ENCODE measurements at places on chromosomes 7 and 10.

- no peak for DNase-seq
Measured at GRCh38 chr10:61028861-61029361, 84.9 kb upstream of the RHOBTB1 start.

DNA sequence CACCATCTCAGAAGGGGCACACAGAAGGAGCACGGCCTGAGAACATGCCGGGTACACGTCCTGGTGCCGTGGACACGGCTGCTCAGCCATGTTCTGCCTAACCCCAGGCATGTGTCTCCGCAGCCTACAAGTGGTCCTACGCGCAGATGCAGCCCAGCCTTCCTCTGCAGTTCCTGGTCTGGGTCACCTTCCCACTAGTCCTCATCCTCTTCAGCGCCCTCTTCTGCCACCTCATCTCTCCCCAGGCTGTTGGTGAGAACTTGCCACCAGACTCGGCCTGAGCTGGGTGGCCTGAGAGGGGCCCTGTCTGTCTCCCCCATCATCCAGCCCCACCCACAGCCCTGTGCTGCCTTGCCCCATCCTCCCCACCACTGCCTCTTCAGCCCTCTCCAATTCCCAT is 5.3 kb downstream of the CLCN1 start:
- DNase-seq, result no peak

DNA sequence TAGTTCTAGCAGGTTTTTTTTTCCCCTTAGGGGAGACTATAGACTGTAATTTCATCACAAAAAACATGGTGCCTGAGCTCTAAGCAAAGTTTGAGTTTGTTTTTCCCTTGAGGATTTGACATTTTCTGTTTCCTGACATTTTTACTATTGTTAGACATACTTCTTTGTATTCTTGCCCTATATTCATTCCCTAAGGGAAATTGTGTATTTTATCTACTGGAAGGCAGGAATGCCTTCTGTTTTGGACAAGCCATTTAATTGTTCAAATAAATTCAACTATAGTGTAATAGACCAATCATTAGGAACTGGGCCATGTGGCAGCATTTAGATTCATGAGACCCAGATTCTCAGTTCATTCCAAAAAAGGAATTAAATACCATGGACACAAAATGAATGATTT is 335.0 kb downstream of the EXOC4 start:
- no peak for DNase-seq

DNA sequence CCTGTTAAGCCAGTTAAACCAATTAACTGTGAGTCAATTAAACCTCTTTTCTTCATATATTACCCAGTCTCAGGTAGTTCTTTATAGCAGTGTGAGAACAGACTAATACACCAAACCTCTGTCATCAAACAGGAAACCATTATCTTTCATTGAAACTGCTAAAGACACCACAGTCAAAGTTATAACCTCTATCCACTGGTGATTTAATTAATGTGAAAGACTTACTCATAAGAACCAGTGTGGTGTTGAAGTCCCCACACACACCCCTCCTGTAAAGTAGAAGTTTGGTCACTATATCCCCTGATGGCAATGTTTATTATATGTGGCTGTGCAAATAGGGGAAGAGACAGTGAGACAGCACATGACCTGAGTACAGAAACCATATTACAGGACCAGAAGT is 228.1 kb downstream of the NEBL start:
- no peak for DNase-seq

GRCh38 chr10:59906417-59907202 is at the start of gene CCDC6:
TSS of gene CCDC6 (minus strand) at chr10:59906556. CDS start at chr10:59906424, 132 bp downstream.
- peak; percentile 96 for DNase-seq

DNA sequence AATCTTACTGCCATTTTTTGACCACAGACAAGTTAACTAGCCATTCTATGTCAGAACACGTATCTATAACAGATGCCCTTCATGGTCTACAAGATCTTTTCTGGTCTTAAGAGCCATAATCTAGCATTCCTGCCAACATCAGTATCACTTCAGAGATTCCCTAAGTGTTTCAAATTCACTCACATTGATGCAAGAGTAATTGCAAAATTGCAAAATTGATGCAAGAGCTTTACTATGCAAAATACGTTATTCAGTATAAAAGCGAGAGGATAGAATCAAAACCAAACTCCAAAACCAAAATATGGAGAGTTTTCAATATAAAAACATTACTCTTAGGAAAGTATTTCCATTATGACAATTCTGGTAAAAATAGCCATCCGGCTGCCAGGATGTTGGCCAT is 38.1 kb upstream of the PPP1R17 start:
- DNase-seq, result no peak

DNA sequence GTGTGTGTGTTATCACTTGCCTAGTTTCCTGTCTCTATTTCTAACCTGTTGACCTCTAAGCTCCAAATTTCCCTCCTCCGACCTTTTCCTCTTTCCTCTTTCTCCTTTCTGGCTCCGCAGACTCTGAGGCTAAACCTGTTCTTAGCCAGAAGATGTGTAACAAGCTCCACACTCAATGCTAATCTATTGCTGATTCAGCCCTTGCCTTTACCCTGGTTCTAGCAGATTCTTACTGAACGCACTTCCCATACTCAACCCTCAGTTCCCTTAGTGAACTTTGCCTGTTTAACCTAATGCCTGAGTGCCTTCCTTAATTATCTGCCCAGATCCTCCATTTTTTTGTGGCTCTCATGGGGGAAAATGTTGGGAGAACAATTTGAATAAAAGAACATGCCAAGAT is 30.0 kb upstream of the SGMS1 start:
- no peak for DNase-seq

DNA sequence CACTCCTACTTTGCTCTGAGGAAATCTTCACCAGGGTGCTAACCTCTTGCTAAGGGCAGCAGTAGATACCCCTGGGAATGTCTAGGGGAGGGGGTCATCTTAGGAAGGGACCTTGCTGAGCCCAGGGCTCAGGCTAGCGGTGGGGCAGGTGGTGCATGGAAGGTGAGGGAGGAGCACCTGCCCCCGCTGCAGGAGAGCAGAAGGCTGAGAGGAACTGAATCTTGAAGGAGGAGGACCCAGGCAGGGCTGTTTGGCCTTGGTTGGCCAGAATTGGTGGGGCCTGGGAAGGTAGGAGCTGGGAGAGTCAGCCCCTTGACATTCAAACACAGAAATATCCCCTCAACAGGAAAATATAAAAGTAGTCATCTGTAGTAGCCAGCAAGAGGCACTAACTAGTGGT is 7.0 kb downstream of the CALHM3 start:
- DNase-seq, result no peak

DNA sequence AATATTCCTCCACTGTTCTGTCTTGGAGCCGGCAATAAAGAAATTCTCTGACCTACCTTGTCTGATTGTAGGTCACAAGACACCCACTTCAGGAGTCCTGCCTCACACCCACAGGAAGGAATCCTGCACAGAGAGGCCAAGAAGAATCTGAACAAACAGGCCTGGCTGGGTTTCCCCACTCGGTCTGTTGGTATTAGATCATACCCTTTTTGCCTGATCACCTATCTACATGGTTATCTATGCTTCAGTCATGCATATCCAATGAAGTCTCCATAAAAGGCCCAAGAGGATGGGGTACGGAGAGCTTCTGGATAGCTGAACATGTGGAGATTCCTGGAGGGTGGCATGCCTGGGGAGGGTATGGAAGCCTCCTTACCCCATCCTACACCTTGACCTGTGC is 12.3 kb downstream of the OGDH start:
- DNase-seq, result no peak

Measured in neural progenitor cell (in vitro differentiated cells).